ENCODE measurements at places on chromosomes 3 and 15.
A peak's percentile ranks its signal among the peaks of the same experiment; 100 is the strongest.

DNA sequence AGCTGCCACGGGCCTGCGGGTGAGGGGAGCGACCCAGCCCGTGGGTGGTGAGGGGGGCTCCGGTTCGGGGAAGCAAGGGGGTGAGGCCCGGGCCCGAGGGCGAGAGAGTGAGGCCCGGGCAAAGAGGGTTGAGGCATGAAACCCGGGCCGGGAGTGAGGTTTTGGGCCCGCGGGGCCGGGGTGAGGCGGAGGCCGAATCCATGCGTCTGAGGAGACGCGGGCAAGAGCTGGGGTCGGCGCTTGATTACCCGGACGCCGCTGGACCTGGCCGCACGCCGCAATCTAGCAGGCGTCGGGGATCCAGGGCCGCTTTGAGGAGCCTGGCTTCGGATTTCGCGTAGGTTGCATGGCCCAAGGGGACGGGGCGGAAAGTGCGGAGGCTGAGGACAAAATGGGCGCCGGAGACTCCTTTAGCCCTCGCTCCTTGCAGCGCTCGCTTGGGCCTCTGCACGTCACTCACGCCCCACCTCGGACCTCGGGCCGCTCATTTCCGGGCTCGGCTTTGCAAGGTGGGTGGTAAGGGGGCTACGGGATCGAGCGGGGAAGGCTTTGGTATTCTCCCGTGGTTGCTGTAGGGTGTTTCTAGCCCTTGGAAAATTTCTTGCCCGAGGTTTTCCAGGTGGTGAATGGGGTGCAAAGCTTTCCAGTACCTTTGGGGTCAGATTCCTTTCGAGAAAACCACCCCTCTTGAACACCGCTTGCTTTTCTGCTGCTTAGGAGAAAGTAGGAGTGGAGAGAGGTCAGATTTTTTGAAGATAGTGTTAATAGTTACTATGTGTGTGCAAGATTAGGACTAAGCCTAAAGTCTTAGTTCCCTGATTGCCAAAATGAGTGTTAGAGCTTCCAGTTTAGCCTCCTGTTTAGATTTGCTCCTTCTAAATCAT lies 827 bp downstream of the SLC25A36 start:
- peak; percentile 30 for DNase-seq

DNA sequence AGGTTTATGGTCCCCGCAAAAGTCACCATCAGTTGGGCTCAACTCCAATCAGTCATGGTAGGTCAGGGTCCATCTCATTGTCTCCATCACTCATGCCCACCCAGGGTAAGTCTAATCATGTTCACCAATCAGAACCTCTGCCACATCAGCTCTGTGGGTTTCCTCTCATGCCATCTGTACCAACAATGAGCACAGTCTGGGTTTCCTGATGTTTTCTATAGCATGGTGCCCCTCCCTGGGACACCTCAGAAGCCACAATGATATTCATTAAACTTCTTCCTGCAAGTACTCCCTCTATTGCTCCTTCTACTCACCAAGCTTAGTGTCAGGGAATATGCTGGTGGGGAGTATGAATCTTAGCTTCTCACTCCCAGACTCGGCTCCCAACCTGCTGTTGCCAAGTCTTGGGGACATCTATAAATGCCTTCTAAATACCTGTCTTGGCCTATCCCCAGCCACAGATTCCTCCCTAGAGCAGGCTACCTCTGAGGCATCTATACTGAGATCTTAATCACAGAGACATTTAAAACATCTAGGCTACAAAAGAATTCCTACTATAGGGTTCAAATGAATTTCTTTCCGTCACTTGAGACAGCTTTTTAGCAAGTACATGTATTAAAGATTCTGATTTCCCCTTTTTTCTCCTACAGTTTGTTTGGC lies 5.0 kb upstream of the CCR2 start:
- DNase-seq, result no peak

DNA sequence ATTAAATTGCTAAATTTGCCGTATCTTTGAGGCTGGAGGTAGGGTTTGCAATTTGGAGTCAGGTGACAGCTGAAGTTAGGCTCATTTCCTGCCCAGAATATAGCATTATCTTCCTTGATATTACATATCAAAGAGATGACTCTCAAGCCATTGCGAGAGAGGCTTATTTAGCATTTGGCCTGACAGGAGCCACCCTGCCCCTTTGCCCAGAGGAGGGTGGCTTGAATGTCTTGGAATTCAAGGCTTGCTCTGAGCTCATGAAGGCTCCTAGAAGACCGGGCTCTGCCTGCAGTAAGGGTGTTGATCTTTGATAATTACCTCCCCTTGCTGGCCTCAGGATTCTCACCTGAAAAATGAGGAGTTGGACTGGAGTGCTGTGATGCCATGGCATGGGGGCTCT lies 251.4 kb upstream of the C2CD4B start:
- DNase-seq, result no peak

- DNase-seq, result no peak
Observed at GRCh38 chr15:22919171-22919570, 61.0 kb downstream of the CYFIP1 start.

- DNase-seq, result no peak
Observed at GRCh38 chr3:45412763-45413162, 24.4 kb downstream of the LARS2 start.

- no peak for DNase-seq
Observed at GRCh38 chr3:43852066-43852465, 161.3 kb downstream of the ABHD5 start.

DNA sequence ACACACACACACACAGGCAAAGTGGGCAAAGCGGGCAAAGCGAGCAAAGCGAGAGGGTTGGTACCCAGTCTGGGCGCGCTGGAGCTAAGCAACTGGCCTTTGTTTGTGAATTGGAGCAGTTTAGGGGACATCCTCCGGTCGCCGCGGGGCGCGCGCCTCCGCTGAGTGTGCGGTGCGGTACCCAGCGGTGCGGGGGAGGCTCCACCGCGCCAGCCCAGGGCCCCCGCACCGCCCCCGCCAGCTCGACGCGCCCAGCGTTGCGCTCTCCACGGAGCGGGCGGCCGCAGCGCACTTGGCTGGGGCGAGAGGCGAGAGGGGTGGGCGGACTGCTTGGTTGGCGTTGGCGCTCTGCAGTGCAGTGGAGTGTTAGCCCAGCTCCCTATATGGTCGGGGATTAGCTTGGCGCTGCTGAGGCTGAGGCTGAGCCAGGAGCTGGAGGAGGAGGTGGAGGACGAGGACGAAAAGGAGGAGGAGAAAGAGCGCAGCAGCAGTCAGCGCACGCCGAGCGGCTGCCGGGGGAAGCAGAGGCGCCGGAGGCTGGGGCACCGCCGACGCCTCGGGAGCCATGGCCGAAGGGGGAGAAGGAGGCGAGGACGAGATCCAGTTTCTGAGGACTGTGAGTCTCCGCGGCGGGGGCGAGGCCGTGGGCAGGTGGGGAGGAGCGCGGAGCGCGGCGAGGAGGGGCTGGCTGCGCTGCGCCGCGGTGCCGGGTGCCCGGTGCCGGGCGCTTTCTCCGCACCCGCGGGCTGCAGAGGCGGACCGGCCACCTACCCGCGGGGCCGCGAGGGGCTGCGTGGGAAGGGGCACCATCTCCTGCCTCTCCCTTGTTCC lies at the start of gene RYR3:
RYR3 (plus strand) TSS at position 487 of the 831 bp plus-strand sequence; CDS start at position 566, 79 bp downstream.
- no peak for DNase-seq

- no peak for DNase-seq
Observed at GRCh38 chr15:38626443-38627050, 61.9 kb upstream of the RASGRP1 start.

- no peak for DNase-seq
Observed at GRCh38 chr3:13028010-13028821, 45.0 kb downstream of the IQSEC1 start.

GRCh38 chr15:50257332-50257731 lies 8.2 kb downstream of the HDC start:
- no peak for DNase-seq

GRCh38 chr15:101447168-101447533 lies 42.4 kb downstream of the PCSK6 start:
- no peak for DNase-seq

GRCh38 chr3:193960487-193961274 lies 175.3 kb upstream of the HES1 start:
- DNase-seq, result no peak

GRCh38 chr3:20458994-20459716 lies 273.1 kb upstream of the SGO1 start:
- DNase-seq, result no peak

- no peak for DNase-seq
Observed at GRCh38 chr15:100994597-100995446, 75.7 kb downstream of the LRRK1 start.

DNA sequence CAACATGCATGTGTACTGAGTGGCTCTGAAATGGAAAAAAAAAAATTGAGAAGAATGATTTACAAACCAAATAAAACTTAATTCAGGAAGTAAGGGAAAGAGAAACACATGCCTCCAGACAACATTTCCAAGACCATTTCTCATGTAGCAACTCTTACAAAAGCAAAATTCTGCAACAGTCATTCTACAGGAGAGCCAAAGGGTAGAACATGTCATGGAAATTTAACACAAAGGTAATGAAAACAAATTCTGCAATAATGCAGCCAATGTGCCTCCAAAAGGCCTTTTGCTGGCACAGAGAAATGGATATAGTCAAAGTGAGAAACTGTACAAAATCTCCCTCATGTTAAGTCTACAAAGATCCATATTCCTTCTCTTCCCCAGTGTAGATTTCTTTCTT lies 4.0 kb downstream of the PEX11A start:
- DNase-seq, result no peak

GRCh38 chr3:64341296-64341695 lies 116.0 kb upstream of the PRICKLE2 start:
- no peak for DNase-seq

DNA sequence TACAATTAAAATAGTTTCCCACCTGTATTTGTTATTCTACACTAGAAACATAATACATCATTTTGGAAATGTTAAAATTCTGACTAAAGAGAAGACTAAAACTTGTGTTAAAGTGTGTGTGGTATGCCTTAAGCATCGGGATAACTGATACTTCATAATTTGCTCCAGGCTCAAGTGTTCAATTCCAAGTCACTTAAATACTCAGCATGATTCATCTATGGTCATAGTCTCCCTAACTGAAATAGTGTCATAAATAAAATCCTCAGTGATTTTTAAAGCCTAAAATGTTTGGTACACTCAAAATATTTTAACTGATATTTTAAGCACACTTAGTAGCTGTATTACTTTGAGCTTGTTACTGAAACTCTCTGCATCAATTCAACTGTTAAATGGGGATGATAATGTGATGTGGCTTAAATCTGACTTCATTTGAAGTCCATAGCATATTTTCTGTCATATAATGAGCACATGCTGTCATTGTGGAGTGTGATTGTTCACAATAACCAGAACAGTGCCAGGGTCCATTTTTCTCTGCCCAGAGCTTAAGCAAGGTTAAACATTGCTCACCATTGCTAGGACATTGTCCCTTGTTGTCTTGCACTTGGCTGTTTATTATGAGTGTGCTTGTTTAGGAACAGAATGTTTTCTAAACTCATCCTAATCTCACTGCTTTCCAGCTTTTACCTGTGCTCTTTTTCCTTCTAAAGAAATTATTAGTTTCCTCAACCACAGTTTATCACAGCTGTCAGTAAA lies 122.2 kb downstream of the KLHL25 start:
- DNase-seq, result no peak

- no peak for DNase-seq
Observed at GRCh38 chr3:108603691-108604090, 14.2 kb downstream of the DZIP3 start.

- DNase-seq, result no peak
Observed at GRCh38 chr15:63565536-63566186, 31.5 kb upstream of the FBXL22 start.

- no peak for DNase-seq
Observed at GRCh38 chr15:71595846-71596553, 214.4 kb upstream of the NR2E3 start.

DNA sequence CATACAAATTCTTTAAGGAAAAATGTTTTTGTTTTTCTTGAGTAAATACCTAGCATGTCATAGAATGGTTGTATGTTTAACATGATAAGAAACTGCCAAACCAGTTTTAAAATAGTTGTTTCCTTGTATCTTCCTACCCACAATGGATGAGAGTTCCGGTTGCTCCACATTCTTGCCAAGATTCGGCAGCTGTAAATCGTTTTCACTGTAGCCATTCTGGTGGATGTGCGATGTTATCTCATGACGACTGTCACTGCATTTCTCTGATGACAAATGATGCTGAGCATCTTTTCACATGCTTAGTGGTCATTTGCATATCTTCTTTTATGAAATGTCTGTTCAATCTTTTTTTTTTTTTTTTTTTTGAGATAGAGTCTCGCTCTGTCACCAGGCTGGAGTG lies 36.6 kb upstream of the SH3GL3 start:
- DNase-seq, result no peak

DNA sequence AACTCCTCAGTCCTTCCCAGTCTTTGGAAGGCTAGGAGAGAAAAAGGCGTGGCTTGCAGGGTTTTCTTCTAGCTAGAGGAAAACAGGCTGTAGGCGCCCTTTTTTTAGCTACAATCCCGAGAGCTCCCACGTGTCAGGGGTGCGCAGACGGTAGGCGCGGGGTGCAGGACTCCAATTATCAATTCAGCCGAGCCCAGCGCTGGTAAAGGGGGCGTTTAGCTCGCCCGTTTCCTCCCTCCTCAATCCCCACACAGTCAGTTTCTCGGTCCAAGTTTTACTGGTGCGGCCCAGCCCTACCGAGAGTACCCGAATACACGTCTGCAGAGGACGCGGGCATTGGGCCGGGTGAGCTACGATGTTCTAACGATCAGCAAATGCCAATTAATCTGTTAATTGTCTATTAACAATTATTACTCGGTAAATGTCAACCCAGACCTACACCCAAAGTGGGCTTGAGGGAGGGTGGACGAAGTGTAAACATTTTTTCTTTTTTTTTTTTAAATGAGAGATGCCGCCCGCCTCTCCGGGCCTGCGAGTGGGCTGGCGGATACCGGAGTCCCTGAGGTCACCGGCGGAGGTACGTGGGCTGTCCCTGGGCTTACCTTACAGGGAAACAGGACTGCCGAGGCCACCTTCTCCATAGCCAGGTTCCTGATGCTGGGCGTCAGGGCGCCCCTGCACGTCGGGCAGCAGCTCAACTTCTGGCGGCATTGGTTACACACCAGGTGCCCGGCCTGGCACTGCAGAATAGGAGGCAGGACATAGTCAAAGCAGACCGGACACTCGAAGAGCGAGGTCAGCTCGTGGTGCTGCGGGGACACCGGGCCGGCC lies 923 bp downstream of the SIAH2 start:
- DNase-seq, result peak; percentile 49

DNA sequence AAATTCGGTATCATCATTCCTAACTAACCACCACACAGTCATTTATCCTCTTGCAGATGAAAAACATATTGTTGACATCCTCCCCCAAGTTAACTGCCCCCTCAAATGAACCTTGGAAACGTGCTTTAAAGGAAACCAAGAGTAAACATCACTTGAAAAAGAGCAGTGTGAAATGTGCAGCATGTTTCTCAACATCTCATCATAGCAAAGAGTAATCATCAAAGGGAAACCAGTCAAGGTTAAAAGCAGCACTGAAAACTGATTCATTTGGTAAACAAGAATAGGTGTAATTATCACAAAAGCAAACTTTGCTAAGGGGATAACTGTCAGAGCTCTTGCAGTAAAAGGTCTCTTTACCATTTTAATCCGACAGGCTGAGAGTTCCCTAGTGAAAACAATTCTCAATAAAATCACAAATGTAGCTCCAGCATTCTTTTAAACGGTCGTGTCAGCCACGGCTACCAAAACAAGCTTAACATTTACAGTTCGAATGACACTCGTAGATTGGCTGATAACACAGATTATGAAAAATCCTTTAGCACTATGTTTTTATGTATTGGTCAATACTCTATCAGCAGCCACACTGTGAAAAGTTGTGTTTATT lies 461.0 kb downstream of the GBE1 start:
- DNase-seq, result no peak

All from activated naive CD4-positive, alpha-beta T cell treated with anti-CD3 and anti-CD28 coated beads, Interleukin-2, amount 50 U/mL, for 16 hours (primary cell).